ENCODE measurements at places on chromosomes 4 and X.

- DNase-seq, result no peak
These were observed 966 bp upstream of the KIAA0232 start for GRCh38 chr4:6781561-6781960.

DNA sequence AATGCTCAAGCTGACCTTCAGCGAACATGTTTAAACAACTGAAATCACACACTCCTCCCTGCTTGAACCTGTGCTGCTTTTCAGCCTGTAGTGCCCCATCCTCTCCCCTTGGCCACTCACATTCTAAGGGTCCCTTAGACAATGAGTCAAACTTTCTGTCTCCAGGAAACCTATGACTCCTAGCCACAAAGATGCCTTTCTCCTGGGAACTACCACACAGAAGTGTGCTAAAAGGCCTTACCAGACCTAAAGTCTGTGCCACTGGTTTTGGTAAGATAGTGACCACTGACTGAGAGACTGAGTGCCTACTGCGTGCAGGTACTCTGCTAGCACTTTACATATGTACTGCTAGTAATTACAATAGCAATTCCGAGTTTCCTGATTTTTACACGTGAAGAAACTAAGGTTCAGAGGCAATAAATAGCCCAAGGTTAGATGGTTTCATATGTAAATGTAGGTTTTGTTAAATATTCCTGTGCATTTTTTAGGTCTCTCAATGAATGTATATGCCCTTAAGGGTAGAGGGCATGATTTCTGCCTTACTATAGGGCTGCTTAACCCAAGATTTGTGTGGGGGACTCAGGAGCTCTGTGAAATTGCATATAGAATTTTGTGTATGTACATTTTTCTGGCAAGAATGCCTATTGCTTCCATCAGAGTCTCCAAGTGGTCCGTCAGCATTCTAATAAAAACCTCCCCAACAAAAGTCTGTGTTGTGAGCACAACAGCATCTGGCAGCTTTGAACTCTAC, 71.1 kb downstream of the NSG1 start:
- no peak for DNase-seq

- DNase-seq, result peak; percentile 74
These were observed 104.4 kb upstream of the ARHGAP24 start for GRCh38 chr4:85370400-85371032.

DNA sequence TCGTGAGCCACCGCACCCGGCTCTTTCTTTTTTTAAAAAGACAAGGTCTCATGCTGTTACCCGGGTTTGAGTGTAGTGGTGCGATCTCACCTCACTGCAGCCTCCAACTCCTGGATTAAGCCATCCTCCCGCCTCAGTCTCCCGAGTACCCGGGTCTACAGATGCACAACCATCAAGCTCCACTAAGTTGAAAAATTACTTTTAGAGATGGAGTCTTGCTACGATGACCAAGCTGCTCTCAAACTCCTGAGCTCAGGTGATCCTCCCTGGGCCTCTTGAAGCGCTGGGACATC, 2.0 kb downstream of the SLC25A6 start:
- no peak for DNase-seq

DNA sequence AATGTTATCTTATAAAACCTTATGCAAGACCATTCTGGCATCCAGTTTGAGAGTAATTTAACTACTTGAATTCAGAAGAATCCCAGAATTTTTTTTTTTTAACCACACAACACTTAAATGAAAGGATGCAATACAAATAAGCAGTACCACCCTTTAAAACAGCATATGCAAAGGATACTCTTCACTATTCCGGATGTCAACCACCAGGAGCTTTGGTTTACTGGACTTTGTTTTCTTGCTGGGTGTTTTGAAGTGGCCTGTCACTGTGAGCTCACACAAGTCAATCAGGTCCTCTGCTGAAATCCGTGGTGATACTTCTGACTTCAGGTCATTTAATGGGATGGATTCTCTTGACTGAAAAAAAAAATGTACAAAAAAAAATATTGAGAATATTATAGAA, 200.0 kb downstream of the TBCK start:
- no peak for DNase-seq

DNA sequence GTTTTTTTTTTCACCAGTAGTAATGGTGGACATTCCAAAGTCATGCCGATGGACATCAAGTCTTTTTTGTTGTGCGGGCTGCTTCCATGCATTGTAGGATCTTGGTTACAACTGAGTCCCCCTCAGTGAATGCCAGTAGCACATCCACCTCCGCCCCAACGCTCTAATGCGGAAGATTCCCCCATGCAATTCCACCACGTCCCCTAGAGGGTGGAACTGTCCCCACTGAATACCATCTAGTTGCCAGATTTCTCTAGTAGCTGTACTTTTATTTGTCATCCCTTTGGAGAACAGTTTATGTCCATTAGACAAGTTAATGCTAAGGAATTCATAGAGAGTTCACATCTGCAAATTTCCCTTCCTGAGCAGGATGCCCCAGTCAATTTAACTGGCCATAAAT, 6.7 kb downstream of the SHISA3 start:
- no peak for DNase-seq

GRCh38 chr4:47498899-47499298, 13.8 kb downstream of the ATP10D start:
- no peak for DNase-seq

DNA sequence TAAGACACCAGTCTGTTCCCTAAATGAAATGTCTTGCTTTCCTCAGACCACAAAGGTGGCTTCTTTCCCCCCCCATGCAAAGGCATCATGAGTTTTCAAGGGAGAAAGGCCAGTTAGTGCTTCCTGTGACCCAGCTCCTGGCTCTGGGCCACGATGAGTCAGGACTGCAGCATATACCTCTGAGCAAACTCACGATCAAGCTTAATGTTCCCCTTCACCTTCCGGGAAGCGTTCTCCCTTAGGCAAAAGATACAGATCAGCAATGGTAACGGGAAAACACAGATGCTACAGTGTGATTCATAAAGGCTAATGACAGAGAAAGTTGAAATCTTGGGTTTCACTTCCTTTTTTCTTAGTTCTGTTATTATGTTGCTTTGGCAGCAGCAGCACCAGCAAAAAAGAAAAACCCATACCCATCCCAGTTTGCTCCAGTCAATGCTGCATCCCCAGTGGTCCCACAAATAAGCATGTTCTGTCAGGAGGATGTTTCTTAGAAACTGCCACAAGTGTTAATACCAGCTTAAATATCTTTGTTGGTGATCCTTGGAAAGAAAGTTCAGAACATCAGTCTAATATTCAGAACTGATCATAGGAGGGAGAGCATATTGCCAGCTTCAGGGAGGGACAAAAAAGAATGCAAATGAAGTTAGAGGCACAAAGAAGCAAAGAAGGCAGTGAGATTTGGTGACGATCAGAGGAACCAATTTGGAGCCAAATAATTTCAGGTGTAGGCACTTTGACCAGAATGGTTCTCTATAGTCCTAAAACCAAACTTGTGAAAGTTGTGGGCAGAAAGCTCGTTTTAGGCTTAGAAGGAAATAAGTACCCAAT, 41.2 kb downstream of the LONRF3 start:
- peak; percentile 37 for DNase-seq

DNA sequence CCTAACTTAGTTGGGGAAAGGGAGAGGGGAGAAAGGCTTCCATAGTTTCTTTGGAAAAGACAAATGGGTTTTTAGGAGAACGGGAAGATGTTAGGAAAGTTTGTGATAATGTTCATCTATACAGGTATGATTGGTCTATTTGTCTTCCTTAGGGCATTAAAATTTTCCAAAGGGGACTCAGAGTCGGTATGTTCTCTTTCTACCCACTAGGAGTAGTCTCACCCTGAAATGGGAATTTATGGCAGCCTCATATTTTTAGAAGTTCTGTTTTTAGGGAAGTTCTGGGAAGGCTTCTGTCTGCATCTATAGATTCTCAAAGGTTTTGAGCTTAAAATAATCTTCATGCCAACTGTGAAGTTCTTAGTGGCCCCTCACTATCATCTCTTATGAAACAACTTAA, 637.3 kb downstream of the ADGRL3 start:
- DNase-seq, result no peak

DNA sequence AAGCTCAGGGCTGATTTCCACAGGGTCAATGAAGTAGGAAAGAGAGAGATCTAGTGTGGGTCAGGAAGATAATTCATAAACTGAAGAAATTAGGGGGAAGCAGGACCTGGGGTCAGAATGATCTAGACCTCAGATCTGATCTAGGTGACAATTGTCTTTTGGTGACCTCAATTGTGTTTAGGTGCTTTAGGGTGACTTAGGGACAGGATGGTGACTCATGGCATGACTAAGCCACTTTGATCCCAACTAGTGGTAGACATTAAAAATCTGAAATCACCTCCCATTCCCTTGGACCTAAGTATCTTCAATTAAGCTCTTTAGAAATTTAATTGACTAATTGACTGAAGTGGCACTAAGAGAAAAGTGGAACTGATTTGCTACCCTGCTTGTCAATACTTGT, 36.7 kb upstream of the GRXCR1 start:
- DNase-seq, result no peak

DNA sequence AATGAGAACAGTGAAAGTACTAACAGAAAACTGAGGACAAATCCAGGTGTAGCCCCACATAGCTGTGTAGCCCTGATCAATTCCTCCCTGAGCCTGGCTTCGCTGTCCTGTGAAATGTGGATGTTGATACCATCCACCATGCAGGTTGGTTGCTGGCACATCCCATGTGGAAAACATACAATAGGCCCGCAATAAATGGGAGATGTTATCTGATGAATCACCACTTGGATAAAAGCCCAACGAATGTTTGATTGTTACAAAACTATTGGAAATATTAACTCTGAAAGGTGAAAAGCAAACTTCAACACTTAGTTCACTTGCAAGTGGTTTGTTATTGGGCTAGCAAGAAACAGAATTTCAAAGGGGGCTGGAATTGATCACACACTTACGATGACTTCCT, 186.3 kb upstream of the FTHL17 start:
- no peak for DNase-seq

- DNase-seq, result no peak
These were observed 74.0 kb downstream of the MAOB start for GRCh38 chrX:43808231-43808630.

DNA sequence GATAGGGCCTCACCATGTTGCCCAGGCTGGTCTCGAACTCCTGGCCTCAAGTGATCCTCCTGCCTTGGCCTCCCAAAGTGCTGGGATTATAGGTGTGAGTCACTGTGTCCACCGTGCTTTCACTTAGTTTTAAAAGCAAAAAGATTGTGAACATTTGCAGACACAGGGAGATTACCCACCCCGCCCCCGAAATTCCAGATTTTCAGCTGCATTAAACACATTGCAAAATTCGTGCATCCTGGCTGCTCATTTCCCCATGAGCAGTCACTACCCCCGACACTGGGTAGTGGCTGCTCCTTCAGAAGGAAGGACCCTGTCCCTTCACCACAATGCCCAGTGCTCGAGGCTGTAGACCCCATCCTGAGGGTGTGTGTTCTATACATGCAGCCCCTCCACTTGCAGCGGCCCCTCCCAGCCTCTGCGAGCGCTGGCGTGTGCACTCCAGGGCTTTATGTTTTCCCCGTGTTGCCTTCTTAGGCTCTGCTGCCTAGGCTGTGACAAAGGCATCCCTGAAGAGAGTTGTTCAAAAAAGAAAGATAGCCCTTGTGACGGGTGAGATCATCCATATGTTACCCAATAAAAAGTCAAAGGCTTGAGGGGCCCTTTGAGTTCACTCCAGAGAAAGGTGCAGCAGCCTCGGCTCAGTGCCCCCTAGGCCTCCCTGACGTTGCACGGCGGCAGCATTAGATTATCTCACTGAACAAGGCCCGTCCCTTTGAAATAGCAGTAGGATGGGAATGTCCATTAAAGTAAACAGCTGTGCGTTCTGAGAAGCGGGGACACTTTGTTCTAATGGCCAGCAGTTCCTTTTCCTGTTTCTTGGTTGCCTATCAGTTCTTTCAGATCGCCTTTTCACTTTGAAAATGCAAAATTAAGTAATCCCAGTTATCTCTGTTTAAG, 71.6 kb downstream of the SHROOM2 start:
- DNase-seq, result no peak

DNA sequence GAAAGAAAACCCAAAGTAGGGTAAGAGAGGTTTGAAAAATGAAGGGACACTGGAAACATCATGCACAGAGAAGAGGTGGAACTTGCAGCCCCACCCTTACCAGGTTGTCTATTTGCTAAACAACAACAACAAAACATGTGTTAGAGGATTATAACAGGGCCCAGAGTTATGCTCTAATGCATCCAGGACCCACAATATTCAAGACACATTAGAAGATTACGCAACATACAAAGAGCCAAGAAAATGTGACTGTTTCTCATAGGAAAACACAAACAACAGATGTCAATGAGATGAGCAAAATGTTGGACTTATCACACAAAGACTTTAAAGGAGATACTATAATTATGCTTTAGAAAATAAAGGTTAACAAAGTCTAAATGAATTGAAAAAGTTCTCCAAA, 128.5 kb downstream of the LRBA start:
- no peak for DNase-seq

DNA sequence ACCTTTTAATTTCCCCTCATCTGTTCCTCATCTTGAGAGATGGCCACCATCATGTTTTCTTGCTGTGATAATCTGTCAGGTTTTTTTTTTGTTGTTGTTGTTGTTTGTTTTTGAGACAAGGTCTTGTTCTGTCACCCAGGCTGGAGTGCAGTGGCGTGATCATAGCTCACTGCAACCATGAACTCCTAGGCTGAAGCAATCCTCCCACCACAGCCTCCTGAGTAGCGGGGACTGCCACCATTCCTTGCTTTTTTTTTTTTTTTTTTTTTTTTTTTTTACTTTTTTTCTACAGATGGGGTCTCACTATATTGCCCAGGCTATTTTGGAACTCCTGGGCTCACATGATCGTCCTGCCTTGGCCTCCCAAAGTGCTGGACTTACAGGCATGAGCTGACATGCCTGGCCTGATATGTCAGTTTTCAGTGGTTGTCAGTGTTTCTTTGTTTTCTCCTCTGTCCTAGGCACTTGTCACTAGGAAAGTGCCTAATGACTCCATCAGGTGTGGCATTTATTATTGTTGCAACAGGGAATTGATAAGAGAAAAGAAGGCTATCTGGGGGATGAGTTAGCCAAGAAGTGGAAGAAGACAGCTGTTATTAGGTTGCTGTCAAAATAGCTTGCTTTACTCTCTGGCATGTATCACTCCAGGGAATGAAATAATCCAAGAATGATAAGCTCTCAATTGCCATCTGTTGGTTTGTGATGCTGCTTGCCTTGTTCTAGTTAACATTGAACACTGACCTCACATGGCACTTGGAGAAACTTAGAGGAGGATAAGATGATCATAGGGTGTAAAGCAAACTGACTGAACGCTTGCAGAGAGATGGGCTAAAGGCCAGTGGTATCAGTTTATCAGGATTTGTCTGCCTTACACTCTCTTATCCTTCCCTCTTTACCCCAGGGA, 41.7 kb downstream of the TMEM164 start:
- no peak for DNase-seq

- DNase-seq, result no peak
These were observed 45.9 kb downstream of the ADGRL3 start for GRCh38 chr4:61246034-61246433.
